ENCODE measurements at places on chromosomes 4 and X.
A peak's percentile ranks its signal among the peaks of the same experiment; 100 is the strongest.

DNA sequence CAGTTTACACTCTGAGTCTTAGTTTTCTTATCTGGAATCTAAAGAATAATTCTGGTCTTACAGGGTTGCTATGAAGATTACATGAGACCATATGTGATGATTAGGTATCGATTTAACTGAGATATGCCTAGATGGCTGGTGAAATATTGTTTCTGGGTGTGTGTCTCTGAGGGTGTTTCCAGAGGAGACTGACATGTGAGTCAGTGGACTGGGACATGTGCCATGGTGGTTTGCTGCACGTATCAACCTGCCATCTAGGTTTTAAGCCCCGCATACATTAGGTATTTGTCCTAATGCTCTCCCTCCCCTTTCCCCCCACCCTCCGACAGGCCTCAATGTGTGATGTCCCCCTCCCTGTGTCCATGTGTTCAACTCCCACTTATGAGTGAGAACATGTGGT lies 186.0 kb upstream of the CXorf66 start:
- DNase-seq: no peak

DNA sequence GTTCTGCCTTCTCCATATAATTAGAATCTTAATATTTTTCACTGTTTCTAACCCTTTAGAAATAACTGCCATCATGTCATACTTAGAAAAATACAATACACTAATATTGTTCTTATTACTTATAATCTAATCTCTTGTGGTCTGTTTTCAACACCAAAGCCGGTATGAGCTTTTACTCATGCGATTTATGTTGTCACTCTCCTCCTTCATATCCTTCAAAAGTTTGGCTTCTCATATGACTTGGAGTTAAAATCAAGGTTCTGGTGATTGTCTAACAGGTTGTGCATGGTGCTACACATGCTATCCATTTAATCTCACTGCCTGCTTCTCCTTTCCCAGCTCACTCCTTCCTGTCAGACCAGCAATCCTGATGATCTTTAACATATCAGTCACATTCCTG lies 1392.9 kb downstream of the ARAP2 start:
- DNase-seq: no peak

- no peak for DNase-seq
Measured at GRCh38 chrX:64192040-64192439, 13.5 kb downstream of the AMER1 start.

GRCh38 chr4:48968814-48969213 lies 17.3 kb upstream of the CWH43 start:
- DNase-seq: no peak

GRCh38 chrX:117973110-117973807 lies 143.4 kb downstream of the KLHL13 start:
- no peak for DNase-seq

DNA sequence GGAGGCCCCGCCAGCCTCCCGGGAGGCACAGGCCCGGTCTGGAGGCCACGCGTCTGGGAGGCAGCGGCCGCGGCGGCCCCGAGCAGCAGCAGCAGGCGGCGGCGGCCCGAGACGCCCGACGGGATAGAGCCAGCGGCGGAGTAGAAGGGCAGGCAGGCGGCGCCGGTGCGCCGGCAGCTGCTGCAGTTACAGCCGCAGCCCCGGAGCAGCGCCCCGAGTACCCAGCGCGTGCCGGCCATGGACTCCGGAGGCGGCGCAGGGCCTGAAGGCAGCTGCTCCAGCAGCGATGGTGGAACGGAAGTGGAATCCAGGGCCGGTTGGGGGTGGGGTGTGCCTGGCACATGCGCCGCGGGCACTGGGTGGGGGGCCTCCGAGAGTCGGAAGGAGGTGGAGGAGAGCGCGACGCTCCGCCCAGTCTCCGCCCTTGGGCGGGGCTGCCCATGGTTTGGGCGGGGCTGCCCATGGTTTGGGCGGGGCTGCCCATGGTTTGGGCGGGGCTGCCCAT lies at the start of gene GRSF1:
TSS of gene GRSF1 (minus strand) at position 302 of the 505 bp plus-strand sequence. CDS start at position 239, 63 bp downstream.
- DNase-seq: peak; percentile 68

DNA sequence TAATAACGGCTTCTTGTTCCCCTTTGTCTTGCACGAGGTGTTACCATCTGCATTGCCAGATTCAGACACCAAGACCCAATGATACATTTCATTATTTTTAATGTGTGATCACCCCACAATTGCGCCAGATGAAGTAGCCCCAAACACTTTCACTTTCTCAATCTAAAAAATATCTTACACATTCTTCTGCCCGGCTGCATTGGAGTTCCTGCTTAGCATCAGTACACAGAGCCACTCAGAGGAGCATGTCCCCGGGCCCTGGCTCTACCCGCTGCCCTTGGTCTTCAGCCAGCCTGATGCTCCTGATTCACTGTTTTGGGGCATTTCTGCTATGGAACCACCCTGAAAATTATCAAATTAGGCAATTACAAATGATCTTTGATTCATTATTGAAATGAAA lies 66.0 kb upstream of the TENM3 start:
- no peak for DNase-seq

DNA sequence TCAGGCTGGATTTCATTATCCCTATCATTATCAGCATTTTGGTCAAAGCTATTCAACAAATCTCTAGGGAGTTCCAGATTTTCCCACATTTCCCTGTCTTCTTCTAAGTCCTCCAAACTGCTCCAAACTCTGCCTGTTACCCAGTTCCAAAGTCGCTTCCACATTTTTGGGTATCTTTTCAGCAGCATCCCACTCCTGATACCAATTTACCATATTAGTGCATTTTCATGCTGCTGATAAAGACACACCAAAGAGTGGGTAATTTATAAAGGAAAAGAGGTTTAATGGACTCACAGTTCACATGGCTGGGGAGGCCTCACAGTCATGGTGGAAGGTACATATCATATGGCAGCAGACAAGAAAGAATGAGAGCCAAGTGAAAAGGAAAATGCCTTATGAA lies 132.8 kb upstream of the SLC7A11 start:
- no peak for DNase-seq

DNA sequence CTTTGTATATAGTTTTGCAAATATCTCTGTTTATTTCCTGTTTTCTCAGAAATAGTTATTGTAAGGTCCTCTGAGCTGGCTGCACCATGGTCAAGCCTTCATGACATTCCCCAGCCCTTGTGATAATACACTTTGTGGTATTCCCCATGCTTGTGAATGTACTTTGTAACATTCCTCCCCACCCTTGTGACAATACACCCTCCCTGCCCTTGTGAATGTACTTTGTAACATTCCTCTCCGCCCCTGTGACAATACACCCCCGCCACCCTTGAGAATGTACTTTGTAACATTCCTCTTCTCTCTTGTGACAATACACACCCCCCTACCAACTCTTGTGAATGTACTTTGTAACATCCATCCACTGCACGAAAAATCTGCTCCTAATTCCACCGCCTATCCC lies 530.7 kb downstream of the CENPC start:
- DNase-seq: no peak

GRCh38 chr4:168885400-168885799 lies 124.7 kb downstream of the CBR4 start:
- peak; percentile 9 for DNase-seq

- DNase-seq: no peak
Measured at GRCh38 chr4:141849367-141849766, 213.0 kb downstream of the IL15 start.

GRCh38 chrX:154408659-154409221 lies 314 bp downstream of the DNASE1L1 start:
- DNase-seq: no peak

GRCh38 chr4:48470570-48470969 lies 12.6 kb upstream of the SLC10A4 start:
- no peak for DNase-seq

- DNase-seq: no peak
Measured at GRCh38 chrX:16191605-16192004, 24.3 kb downstream of the MAGEB17 start.

DNA sequence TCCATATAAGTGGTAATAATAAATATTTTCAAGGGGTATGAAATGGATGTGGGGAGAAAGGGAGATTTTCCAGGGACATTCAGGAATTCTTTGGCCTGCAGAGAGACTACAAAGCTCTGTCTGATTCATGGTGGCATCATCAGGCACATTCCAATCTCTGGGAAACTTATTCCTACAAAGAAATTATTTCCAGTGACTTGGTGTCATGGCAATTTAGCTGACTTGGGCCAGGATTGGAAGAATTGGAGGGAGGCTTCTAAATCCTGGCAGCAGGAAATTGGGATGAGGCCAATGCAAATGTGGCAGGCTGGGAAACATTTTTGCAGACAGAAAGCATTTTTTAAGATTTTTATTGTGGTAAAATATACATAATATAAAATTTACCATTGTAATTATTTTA lies 204.6 kb downstream of the RTL9 start:
- no peak for DNase-seq
